ENCODE measurements at places on chromosomes 4 and X.

GRCh38 chr4:95129821-95130311 is 372.1 kb downstream of the BMPR1B start:
- DNase-seq, result no peak

DNA sequence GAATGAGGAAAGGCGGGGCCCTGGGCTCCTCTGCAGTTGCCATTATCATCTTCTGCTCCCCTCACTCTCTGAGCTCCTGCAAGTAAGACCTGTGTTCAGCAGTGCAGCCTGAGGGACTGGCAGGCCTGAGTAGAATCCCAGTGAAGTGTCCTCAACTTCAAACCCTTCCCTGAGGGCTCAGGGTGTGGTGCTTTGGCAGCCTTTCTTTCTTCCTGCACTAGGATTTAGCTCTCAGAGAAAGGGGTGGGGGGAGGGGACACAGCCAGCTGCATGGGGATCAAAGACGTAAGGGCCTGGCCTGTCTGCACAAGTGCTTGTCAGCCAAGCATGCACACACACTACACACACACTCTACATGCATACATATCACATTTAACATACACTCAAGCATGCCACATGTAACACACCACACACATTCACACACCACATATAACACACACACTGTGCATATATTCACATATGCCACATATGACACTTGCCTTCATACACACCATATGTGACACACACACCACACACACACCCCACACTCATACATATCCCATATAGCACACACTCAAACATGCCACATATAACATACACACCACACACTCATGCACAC is 223.4 kb upstream of the RPL34 start:
- no peak for DNase-seq

DNA sequence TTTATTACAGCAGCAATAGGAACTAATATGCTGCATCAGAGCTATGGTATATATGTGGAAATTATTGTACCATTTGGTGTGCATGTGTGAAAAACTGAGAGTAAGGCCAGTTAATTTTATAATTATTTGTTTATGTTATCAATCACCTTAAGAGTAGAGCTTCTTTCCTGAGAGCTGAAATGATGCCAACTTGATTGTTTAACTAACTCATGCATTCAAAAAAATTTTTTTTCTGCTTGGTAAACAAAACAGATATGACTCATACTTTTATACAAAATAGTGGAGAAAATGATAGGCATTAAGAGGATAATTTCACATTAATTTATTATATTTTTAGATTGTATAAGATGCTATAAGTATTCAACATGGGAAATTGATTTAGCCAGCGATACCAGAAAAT is 622.7 kb downstream of the RAPGEF2 start:
- no peak for DNase-seq

- DNase-seq, result no peak
Observed at GRCh38 chr4:119794681-119795080, 166.1 kb upstream of the PDE5A start.

- no peak for DNase-seq
Observed at GRCh38 chrX:35076061-35076460, 133.5 kb downstream of the FAM47B start.

DNA sequence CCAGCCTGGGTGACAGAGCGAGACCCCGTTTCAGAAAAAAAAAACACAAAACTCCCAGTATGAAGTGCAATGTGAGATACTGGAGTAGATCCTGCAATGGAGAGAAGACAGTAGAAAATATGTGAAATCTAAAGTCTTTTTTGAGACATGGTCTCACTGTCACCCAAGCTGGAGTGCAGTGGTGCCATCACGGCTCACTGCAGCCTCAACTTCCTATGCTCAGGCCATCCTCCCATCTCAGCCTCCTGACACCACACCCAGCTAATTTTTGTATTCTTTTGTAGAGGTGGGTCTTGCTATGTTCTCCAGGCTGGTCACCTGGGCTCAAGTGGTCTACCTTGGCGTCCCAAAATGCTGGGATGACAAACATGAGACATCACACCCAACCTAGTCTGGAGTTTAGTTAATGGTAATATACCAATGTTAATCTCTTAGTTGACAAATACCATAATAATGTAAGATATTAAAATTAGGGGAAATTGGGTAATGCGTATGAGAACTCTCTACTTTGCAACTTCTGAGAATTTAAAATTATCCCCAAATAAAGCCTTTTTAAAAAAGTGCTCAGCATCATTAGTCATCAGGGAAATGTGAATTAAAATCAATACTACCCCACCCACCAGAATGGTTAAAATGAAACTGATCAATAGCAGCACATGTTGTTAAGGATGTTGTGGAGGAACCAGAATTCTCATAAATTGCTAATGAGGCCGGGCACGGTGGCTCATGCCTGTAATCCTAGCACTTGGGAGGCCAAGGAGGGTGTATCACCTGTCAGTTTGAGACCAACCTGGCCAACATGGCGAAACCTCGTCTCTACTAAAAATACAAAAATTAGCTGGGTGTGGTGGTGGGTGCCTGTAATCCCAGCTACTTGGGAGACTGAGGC is 15.0 kb downstream of the RBMX start:
- no peak for DNase-seq

DNA sequence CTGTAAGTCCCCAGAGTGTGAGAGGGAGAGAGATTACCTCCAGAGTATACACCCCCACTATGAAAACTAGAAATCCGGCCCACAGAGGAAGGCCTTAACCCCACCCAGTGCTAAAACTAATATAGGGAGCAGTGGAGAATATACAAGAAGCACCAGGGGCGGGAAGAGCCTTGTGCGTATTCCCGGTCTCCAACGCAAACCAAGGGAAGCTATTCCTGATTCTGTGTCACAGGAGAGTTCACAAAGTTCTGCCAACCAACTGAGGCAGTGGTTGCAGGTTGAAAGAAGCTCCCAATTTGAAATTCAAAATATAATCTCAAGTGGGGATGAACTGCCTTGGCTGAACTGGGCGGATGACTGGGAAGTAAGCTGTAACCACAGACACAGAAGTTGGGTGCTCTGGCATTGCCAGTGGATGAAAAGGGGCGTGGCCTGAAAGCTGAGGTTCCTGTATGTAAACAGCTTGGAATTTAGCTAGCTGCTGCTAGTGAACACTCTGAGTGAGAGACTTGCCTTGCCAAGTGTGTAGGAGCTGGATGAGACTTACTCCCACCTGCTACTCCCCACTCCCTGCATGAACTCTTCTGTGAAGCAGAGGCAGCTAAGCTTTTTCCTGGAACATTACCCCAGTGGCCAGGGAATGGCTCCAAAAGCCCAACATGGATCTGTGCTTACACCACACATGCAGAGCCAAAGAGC is 32.7 kb downstream of the ELF2 start:
- DNase-seq, result no peak

Measured in vagina (tissue), 2 donors.